ENCODE measurements at places on chromosomes 7 and 10.

- DNase-seq, result no peak
Observed at GRCh38 chr10:132829403-132829802, 43.5 kb upstream of the NKX6-2 start.

- DNase-seq, result no peak
Observed at GRCh38 chr10:110036640-110037039, 28.9 kb downstream of the ADD3 start.

GRCh38 chr7:43785420-43785819 lies 26.9 kb downstream of the BLVRA start:
- no peak for DNase-seq

- DNase-seq, result no peak
Observed at GRCh38 chr10:122062831-122063674, 74.1 kb downstream of the TACC2 start.

DNA sequence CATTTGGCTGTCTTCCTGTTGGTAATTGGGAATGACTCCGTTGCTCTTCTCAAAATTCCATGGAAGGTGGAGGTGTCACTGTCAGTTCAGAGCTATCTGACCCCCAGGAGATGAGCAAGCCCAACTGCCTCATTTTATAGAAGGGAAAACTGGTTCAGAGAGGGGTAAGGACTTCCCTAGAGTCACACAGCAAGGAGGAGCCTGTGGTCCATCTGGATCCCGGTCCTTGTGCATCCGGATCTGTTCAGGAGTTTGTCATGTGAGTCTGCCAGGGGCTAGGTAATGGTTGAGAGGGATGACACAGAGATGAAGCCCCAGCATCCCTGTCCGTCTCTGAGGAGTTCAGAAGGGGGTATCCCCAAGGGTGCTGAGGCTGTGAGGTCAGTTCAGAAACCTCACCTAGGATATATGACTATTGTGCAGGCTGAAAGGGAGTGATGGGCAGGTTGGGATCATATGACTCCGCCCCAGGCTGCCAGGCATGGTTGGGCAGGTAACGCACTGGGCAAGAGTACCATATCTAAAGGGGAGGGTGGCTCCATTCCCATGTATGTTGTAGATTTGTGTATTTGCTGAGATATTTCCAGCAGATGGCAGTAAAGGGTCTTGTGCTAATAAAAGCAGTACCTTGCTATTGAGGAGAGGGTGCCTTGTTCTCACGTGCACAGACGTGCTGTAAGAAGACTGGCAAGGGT lies 16.0 kb upstream of the SLC29A3 start:
- peak; percentile 49 for DNase-seq

- no peak for DNase-seq
Observed at GRCh38 chr10:77894058-77894457, 32.5 kb downstream of the DLG5 start.

GRCh38 chr10:125299461-125299860 lies 139.1 kb upstream of the CTBP2 start:
- DNase-seq, result no peak

- DNase-seq, result no peak
Observed at GRCh38 chr10:49628599-49628998, 14.8 kb downstream of the CHAT start.

GRCh38 chr7:55917771-55918170 lies 30.5 kb downstream of the ZNF713 start:
- DNase-seq, result no peak

GRCh38 chr7:26404189-26404996 lies 112.7 kb downstream of the SNX10 start:
- DNase-seq, result no peak

GRCh38 chr10:10677479-10677878 lies 340.2 kb upstream of the CELF2 start:
- DNase-seq, result no peak

DNA sequence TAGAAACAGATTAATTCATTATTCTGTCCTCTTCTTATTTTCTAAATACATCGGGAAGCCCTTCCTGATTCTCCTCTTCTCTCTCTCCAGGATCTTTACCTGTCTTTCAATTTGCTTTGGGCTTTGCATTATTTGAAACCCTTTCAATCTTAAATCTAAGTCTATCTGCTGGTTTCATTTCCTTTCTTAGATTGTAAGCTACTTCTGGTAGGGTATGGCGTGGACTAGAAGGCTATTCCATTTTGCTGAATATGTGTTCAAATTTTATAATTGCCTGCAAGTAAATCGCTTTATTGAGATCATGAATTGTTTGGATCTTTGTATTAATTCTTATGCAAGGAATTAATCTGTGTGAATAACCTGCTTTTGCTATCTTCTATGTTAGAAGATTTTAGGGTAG lies 11.1 kb downstream of the STAM start:
- no peak for DNase-seq

DNA sequence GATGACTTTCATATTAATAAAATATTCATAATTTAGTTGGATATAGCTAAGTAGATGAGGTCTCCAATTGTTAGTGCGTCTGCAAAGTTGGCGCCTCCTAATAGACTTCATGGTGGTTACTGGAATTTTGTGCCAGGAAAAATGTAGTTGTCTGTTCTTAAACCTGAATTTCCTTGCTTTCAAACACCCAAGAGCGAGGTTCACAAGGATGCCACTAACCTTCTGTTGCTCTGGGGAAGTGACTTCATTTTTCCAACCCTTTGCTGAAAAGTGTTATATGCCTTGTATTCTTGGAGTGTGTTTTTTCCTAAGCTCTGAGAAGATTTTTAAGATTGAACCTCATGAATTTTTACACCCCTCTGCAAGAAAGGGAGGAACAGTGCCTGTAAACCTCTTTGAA lies 98.9 kb upstream of the GLCCI1 start:
- no peak for DNase-seq

Measured in CD8-positive, alpha-beta T cell (primary cell).